ENCODE measurements at places on chromosomes 2 and 18. TPM values are rescaled to one million over a fixed set of nuclear protein-coding genes. Genes with fewer than 3 reads are reported as not detected.

CRIM1 gene
- 134 TPM for total RNA-seq

STARD6 gene
- not detected for total RNA-seq

FSIP2 gene
- not detected for total RNA-seq

M1AP gene
- not detected for total RNA-seq

KATNAL2 gene
- 1.9 TPM for total RNA-seq

SLC38A11 gene
- not detected for total RNA-seq

MC5R gene
- total RNA-seq, result not detected

INO80B gene
- 55.8 TPM for total RNA-seq

FER1L5 gene
- not detected for total RNA-seq

DSG3 gene
- total RNA-seq, result 0.02 TPM

RTP5 gene
- total RNA-seq, result not detected

SLC5A7 gene
- total RNA-seq, result not detected

ANKRD30BL gene
- not detected for total RNA-seq

FBXO48 gene
- 0.65 TPM for total RNA-seq

SCYGR4 gene
- not detected for total RNA-seq

TCF4 gene
- 2.5 TPM for total RNA-seq

DPP10 gene
- not detected for total RNA-seq

DCAF17 gene
- total RNA-seq, result 9.6 TPM

Measured in A549 treated with CpdA at 1 μM for 4 hours (cell line).